Aorta (tissue), 5 donors: ENCODE measurements at places on chromosomes 1 and 21. TPM values are rescaled to one million over a fixed set of nuclear protein-coding genes. Genes with fewer than 3 reads are reported as not detected.
A peak's percentile ranks its signal among the peaks of the same experiment; 100 is the strongest.

GRCh38 chr1:20727746-20728316, 4.7 kb downstream of the SH2D5 start:
- peak; percentile 74 for DNase-seq

GRCh38 chr1:109610609-109611307, 8.7 kb downstream of the GNAT2 start:
- no peak for DNase-seq

GRCh38 chr1:28458237-28459228, 47.3 kb upstream of the RCC1 start:
- DNase-seq: no peak

DNA sequence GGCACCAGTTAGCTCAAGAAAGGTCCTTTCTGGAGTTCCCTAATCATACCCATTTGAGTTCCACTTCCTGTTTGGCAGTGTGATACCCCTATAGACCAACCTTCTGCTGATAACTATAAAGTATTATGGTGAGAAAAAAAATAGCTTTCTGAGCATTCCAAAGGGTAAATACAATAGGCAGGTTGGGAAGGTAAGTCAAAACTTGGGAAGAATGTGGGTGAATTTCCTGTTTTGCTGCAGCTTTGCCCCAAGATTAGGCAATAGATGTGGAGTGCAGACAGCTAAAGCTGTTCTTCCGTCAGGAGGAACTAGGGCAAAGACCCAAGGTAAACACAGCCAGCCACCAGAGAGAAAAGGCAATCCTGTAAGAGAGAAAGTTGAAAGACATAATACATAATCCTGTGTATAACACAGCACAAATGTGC, 49.9 kb upstream of the GUCA2A start:
- no peak for DNase-seq

DNA sequence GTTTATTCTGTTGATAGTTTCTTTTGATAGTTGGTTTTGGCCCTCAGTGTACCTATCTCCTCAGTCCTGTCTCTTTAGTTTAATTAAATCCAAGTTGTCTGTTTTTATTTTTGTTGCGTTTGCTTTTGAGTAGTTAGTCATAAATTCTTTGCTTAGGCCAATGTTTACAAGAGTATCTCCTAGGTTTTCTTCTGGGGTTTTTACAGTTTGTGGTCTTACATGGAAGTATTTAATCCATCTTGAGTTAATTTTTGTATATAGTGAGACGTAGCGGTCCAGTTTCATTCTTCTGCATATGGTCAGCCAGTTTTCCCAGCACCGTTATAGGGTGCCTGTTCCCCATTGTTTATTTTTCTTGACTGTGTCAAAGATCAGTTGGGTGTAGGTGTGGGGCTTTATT, 139.4 kb downstream of the POU2F1 start:
- no peak for DNase-seq

DNA sequence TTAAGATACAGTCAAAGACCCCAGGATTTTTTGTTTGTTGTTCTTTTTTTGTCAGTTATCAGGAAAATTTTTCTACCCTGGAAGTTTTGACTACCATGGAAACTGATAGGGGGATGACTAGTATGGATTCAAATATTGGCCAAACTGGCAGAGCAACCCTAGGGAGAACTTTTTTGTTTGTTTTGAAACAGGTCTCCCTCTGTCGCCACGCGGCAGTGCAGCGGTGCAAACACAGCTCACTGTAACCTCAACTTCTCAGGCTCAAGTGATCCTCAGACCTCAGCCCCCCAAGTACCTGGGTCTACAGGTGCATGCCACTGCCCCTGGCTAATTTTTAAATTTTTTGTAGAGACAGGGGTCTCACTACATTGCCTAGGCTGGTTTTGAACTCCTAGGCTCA, 46.6 kb downstream of the TOR3A start:
- DNase-seq: no peak

DNA sequence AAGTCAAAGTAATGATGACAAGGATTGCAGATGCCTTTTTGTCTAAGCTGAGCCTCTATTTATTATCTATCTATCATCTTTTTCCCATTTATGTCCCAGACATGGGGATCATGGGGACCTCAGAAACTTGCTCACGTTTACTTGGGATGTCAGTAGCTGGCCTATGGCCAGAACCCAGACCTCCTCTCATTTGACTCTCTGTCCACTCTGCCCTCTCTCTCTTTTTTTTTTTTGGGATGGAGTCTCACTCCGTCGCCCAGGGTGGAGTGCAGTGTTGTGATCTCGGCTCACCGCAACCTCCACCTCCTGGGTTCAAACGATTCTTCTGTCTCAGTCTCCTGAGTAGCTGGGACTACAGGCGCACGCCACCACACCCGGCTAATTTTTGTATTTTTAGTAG, 3.7 kb upstream of the ID3 start:
- no peak for DNase-seq

DNA sequence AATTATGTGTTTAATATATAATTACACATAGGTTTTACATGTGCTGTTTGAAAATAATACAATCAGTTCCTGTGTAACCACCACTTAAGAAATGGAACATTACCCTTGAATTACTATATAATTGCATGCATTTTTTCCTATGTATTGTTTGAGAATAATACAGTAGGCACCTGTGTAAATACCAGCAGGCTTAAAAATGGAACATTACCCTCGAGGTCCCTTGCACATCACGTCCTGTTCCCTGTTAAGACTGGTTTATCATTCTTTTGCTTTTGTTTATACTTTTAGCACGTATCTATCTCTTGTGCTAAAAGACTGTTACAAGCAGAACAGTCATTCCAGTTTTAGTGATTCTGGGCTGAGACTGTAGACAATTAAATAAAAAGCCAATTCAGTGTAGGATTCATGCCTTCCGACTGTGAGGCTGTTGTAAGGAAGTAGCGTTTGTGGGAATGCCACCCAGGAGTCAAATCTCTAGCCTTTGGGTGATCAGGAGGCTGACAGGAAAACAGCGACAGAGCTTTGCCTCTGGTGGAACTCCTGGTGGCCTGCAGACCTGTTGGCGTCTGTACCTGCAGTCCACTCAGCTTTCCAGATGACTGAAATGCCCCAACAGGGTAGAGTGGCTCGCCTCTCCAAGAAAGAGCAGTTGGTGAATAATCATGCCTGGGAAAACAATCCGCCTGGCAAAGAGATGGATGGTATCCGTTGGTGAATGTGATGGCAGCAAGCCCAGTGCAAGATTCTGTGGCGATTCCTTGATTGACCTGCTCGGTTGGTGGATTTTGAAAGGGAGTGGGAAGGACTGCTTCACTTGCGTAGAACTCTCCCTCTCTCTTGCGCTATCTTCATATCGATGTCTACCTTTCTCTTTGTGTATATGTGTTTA, 58.0 kb downstream of the DISC1 start:
- DNase-seq: no peak

DNA sequence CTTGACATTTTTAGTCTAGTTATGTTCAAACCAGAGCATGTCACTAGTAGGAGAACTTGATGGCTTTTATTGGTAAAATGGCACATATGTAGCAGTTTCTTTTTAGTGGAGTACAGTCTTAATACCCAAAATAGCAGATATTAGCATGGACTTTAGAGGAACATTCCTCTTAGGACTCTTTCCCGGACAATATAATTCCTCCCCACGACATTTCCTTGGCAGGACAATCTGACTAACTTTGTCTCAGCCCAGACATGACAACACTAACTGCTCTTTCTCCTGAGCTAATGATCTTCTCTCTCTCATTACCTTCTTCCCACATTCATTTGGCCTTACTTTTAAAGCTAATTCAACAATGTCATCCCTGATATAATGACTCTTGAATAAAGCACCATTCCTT, 62.5 kb downstream of the ADAMTS1 start:
- no peak for DNase-seq

DNA sequence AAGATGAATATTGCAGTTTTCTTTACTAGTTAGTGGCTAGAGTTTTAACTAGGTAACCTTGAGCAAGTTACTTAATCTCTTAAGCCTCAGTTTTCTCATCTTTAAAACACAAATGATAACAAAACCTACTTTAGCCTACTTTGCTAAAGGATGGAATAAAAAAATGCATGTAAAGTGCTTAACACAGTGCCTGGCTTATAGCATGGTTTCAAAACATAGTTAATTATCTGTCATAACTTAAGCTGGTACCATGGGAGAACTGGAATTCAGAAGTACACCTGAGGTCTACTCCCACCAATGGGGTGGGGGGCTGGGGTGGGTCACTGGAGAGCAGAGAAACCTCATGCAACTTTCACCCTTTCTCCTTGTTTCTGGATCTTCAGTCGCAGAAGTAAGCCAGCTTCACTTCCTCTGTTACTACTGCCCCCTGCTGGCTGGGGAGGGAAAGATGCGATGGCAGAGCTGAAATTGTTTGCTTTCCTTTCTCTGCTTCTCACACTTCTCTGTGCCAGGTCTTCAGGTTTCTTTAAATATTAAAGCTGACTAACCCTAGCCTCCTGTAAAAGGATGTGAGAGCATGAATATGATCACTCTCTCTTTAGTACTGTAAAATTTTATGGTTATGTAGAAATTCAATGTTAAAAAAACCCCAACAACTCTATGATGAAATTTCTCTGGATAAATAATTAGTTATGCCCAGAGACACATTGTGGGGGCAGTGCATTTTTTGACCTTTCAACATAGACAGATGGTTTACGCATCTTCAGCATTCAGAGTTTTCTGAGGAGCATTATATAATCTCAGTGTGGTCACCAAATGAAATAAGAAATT, 324.2 kb downstream of the HLX start:
- DNase-seq: peak; percentile 83

- DNase-seq: no peak
Observed at GRCh38 chr1:52911541-52911940, 10.0 kb downstream of the ECHDC2 start.

- no peak for DNase-seq
Observed at GRCh38 chr1:220511785-220512184, 16.2 kb upstream of the MARK1 start.

DNA sequence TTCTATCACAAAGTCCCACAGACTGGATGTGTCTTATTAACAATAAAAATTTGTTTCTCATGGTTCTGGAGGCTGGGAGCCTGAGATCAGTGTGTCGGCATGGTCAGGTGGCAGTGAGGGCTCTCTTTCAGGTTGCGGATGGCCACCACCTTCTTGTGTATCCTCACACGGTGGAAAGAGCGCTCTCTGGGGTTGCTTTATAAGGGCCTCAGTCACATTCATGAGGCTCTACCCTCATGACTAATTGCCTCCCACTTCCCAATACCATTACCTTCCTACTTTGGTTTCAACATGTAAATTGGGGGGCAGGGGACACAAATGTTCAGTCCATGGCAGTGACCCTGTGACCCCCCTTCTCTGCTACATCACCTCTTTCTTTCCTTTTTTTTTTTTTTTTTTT, 20.7 kb upstream of the MX1 start:
- no peak for DNase-seq

GRCh38 chr1:172824209-172824608, 165.3 kb downstream of the FASLG start:
- no peak for DNase-seq

DNA sequence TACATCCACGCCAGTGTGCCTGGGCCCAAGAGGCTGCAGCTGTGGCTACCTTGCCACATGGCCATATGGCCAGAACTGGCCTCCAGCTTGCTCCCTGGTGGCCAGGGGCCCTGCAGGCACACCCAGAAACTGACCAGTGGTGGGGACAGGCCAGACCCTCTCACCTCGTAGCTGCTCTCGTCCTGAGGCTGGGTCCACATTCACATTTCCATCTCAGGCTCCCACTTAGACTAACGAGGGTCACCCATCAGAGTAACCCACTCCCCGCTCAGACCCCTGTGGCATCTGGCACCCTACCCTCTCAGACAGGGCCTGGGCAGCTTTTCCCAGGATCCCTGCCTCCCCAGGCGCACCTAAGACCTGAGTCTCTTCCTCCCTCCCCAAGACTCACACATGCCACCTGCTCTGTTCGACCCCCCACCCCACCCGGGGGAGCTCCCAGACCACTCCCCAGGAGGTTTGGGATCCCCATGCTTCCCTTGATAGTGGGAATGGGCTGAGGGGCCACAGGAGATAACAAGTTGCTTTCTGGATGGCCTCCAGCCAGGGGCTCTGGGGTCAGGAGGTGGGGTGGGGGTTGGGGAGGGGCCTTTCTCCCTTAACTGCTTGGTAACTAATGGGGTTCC, 21.3 kb upstream of the RNU1-4 start:
- DNase-seq: peak; percentile 78

- no peak for DNase-seq
Observed at GRCh38 chr1:169047074-169047473, 59.4 kb upstream of the ATP1B1 start.

- no peak for DNase-seq
Observed at GRCh38 chr1:82116105-82116504, 315.4 kb downstream of the ADGRL2 start.

PPIH gene
- 14.1 TPM for total RNA-seq

LENEP gene
- total RNA-seq: not detected

CXADR gene
- 0.63 TPM for total RNA-seq

KRTAP19-3 gene
- total RNA-seq: not detected

RORC gene
- 0.24 TPM for total RNA-seq

CRNN gene
- not detected for total RNA-seq

MYBPH gene
- total RNA-seq: not detected

OR2W3 gene
- total RNA-seq: 0.42 TPM

CITED4 gene
- total RNA-seq: 19.0 TPM

ATP1A4 gene
- not detected for total RNA-seq

WLS gene
- 81.5 TPM for total RNA-seq

MMP23B gene
- 15.5 TPM for total RNA-seq

PSMB2 gene
- total RNA-seq: 35.9 TPM

OR2M3 gene
- total RNA-seq: not detected

NOS1AP gene
- 3.5 TPM for total RNA-seq
